ENCODE measurements at places on chromosomes 5 and 9. TPM values are rescaled to one million over a fixed set of nuclear protein-coding genes. Genes with fewer than 3 reads are reported as not detected.

The OBP2B gene
- total RNA-seq = 0.95 TPM

The TMEM171 gene
- 16.3 TPM for total RNA-seq

The CFAP77 gene
- not detected for total RNA-seq

The ENHO gene
- total RNA-seq = not detected

The PLAC8L1 gene
- not detected for total RNA-seq

The SPINK4 gene
- total RNA-seq = not detected

The GAS1 gene
- total RNA-seq = 6.9 TPM
